ENCODE measurements at places on chromosomes 7 and 10.

GRCh38 chr7:32062150-32062549 is 8.1 kb downstream of the PDE1C start:
- no peak for DNase-seq

GRCh38 chr10:74055383-74056049 is 57.6 kb downstream of the VCL start:
- no peak for DNase-seq

DNA sequence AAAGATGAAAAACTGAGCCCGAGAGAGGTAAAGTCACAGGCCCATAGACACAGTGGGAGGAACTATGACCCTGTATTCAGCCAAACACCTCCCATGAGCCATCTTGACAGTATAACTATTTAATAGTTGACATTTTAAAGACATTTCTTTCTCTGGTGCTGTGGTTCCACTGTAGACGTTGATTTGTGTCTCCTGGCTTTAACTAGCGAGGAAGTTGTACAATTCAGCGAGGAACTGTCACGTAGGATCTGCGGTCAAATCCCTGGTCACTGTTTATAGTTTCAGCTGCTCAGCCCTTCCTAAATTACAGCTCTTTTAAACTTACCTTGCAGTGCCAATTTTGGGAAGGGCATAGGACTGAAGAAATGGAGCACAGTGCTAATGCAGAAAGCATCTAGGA is 7.1 kb upstream of the CELF2 start:
- DNase-seq, result no peak

DNA sequence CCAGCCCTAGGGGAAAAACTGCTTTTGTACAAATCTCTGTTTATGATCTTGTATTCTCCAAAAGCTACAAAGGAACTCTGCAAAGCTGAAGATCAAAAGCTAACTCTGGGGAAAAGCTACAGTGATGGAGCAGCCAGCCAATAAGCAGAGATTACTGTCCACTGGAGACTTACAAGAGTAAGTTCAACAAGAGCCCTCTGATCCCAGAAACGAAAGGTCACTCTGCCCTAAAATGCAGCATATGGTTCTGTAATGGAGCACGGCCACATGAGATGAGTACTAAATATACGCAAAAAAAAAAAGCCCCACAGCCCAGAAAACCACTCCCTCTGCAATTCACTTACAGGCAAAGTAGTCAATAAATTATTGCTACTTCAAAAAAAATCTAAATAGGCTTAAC is 60.1 kb downstream of the ERCC6 start:
- DNase-seq, result no peak

DNA sequence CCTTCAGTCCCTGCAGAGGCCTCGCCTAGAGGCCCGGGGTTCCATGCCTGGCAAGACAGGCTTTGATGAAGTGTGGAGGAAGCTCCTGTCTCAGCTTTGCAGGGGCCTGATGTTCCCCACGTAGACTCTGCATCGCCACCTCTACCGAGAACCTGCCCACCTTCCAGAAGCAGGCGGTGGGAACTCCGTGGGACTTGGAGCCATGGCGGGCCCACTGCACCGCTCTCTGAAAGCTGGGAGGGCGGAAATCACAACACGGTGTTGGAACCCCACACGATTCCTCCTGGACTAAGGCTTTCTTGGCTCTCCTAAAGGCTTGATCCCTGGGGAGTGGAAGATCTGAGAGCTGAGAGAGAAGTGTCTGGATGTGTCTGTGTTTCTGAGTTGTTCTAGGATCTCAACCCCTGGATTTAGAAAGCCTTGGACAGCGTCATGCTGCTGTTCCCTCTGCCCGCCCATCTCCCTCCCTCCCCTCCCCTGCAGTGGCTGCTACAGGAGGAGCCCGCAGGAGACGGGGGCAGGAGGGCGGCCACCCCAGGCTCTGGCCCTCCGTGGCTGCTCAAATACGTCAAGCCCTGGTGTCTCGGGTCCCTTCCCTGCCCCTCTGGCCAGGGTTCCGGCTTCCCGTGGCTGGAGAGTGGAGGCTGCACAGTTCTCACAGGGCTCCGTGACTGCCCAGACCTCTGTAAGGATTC is 79.7 kb downstream of the VIPR2 start:
- DNase-seq, result no peak

DNA sequence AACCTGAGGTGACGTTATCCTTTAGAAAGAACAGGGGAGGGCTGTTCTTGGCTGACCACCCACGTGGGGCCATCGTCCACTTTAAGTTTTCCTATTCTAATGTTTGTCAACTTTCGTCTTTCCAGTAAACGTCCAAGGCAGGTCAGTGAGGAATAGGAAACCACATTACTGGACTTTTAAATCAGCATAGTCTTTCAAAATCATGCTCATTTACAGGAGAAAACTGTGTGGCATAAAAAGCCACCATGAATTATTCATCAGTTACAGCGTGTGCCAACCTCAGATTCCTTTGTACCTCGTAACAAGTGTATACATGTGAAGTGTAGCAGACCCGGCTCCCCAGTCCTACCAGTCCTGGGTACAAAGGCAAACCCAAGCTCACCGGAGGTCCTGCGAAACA is 25.1 kb upstream of the ABLIM1 start:
- no peak for DNase-seq

DNA sequence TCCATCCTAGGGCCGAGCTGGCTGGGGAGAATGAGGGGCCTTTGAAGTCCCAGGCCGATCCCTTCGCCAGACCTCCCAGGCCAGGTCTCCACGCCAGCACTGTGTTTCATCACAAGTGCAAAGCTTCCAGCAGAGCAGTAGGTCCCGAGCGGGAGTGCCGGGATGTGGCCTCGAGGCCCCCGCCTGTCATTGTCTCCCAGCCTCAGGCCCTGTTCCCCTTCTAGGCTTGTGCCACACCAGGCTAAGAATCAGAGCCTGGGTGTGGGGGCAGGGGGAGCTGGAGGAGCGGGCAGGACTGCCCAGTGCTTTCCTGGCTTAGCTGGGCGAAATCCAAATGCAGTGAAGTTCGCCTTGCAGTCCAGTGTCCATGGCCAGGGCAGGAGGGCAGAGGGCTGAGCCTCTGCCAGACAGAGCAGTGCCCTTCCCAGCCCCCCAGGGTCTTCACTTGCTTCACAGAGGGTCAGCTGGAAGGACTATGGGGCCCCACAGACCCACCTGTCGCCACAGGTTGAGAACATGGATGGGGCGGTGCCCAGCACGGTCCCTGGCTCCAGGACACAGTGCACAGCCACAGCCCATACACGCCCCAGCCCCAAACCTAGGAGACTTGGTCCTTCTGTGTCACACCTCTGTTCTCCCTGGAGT is 20.2 kb upstream of the PFKFB3 start:
- DNase-seq, result no peak

DNA sequence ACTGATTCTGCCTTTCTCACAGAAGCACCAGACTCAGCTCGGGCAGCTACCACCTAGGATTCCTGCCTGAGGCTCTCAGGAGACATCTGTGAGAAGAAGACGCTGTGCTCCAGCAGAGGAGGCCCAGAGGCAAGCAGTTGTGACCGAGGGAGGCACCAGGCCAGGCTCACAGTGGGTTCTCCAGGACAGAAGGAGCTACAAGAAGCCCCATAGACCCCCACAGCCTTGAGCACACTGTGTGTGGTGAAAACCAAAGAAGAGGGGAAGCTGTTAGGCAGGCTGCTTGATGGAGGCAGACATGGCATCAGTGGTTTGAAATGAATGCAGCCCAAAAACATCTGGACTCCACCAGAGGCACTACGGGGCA is 198.8 kb downstream of the GRID1 start:
- DNase-seq, result no peak

DNA sequence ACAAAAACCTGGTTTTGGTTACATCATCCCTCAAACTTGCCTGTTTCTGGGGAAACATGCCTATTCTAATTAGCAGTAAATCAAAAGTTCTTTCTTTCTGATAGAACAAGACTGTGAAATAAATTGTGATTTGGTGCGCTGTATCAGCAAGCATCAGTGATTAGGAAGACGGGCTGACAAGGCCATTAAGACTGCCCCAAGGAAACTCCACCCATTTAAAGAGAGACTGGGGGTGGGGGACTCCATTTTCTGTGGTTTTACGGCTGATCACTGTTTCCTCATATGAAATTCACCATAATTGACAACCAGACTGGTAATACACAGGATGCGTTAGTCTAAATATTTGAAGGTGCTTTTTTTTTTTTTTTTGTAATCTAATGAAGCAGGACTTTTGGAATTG is 68.7 kb downstream of the MBL2 start:
- no peak for DNase-seq

- no peak for DNase-seq
These were observed 240.3 kb upstream of the KAT6B start for GRCh38 chr10:74586088-74586585.

DNA sequence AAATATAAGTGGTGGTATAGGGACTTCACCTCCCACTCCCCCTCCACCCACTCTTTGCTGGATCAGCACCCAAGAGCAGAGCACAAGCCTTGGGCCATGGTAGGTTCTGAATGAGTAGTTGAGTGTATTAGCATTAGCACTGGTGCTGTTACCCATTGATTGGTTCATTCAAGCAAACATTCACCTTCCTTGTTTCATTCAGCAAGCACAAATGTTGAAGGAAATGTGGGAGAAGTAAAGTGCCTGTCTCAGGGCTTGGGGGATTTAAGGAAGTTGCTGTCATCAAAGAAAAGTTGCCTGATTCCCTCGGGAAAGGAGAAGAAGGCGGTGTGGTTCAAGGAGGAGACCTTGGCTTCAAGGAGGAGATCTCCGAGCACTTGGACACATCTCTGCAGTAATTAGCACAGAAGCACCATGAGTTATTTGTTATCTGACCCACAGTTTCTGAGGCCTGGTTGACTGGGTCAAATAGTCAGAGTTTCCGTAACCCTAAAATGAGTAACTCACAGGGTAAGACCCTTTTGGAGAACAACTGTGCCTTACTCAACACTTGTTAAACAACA is 17.3 kb downstream of the IL2RA start:
- DNase-seq, result no peak

DNA sequence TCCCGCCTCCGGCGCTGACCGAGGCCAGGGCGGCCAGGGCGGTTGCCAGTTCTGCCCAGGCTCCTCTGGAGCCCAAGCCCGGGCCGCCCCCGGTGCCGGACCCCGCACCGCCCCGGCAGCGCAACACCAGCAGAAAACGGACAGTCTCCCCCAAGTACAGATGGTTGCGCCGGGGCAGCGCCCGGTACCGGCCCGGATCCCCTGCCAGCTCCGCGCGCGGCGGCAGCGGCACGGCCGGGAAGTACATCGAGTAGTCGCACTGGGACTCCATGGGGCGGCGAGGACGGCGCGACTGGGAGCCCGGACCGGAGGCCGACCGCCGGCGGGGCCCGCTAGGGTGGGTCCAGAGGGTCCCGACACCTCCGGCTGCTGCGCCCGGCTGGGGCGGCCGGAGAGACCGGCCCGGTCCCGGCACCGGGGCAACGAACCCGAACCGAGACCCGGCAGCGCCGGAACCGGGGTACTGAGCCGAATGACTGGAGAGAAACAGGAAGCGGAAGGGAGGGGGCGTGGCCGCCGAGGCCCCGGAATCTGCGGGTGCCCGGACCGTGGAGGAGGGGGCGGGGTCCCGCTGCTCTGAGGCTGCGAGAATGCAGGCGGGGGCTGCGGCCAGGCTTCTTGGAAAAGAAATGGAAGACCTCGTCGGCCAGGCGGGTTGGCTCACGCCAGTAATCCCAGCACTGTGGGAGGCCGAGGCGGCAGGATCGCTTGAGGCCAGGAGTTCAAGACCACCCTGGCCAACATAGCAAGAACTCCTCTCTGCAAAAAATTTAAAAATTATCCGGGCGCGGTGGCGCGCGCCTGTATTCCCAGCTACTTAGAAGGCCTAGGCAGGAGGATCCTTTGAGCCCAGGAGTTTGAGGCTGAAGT is at the start of gene TRAPPC14:
Gene TRAPPC14, minus strand, starts transcription at position 495 of the 870 bp plus-strand sequence. Its CDS starts 224 bp downstream, at position 271.
- DNase-seq, result peak; percentile 86

GRCh38 chr10:123560301-123561140 is 105.6 kb upstream of the GPR26 start:
- DNase-seq, result no peak

DNA sequence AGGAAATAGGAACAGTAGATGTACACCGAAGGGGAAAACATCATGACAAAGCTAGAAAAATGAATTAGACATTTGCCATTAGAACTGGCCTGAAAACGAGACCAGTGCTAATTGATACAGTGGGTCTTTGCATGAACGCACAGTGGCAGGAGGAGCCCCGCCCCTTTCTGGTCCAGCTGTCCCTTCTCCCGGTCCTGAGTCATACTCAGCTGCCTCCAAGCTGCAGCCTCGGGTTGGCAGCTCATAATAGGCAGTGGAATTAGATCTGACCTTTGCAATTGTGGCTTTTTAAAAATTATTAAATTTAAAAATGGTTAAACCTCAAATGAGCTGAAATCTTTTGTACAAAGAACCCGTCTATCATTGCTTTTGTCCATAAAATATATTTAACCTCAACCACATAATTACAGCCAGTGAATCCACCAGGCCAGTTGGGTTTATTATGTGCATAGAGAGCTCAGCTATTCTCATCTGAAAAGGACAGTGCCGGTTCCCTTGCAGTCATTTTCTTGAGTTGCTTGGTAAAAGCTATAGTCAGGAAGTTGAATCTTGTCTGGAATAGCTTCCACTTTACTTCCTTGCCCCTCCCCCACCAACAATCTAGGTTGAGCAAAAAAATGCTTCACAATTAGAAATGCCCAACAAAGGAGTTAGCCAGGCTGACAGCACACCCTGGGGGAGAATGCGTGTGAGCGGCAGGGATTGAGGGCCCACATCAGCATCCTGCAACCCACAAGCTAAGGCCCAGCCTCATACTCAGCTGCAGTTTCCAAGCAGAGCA is 147.1 kb downstream of the BUB3 start:
- DNase-seq, result peak; percentile 68

DNA sequence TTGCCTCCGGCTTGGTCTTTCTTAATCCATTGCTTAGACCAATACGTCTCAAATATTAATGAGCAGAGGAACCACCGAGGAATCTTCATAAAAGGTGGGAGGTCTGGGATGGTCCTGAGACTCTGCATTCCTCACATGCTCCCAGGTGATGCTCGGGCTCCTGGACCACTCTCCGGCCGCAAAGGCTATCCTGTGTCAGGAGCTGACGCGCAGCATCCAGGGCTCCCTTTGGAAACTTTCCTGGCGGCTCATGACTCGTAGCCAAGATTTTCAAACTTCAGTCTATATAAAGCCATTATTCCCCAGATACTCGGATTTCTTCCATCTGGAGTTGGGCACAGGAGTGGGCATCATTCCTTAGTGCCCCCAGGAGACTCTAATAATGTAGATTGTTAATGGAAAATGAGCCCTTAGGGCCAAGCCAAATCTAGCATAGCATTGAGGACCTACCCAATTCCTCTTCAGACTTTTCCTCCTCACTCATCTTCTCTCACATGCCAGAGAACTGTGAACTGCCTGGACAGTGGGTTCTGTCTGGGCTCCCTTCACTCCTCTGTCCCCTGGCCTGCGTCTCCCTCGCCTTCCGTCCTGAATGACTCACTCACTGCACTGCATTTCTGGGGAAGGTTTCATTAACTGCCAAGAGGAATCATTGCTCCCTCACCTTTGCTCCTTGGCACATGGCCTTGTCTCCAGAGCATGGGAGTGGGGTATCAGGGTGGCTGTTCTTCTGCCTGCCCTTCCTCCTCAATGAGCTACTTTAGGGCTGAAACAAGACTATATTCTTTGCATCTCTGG is 89.3 kb downstream of the MKI67 start:
- DNase-seq, result no peak

GRCh38 chr7:103114576-103115008 is 34.3 kb downstream of the NAPEPLD start:
- no peak for DNase-seq
